ENCODE measurements at places on chromosomes 16 and 17.

- DNase-seq = no peak
Observed at GRCh38 chr17:56150649-56151048, 2.6 kb upstream of the ANKFN1 start.

GRCh38 chr16:69589434-69590269 lies 23.9 kb downstream of the NFAT5 start:
- DNase-seq = no peak

- DNase-seq = no peak
Observed at GRCh38 chr17:59366040-59366757, 34.7 kb downstream of the YPEL2 start.

DNA sequence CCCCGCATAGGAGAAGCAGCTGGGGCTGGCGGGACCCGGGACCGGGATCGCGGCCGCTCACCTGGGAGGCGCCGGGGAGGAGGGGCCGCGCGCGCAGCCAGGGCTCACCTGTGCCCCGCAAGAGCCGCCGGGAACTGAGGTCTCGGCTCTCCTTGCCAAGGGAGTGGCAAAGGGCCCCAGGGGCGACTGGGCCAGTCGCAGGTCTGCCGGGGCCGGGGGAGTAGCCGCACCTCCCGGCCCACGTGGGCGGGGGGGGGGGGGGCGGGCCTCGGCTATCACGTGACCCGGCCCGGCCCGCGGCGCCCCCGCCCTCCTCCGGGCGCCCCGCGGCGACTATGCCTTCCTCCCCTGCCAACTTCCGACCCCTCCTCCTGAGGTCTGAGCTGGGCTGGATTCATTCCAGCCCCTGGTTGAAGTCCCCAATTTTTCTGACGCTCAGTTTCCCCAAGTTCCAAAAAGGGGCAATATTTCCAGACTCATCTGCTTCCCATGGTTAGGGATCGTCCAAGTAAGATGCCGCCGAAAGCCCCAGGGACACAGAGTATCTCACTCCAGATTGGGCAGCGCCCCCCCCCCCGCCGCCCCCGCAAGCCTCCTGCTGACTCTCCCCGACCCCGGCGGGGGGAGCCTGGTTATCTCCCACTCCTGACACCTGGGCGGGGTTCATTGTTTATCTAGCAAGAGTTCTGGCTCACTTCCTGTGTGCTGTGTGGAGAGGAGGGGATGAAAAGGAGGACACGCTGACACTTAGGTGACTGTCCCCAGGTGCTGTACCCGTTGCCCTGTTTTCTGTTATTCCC lies at the start of gene TMC6:
Gene TMC6, minus strand, starts transcription at position 205 of the 800 bp plus-strand sequence. CDS start 1,923 bp downstream, outside the sequence.
- peak; percentile 82 for DNase-seq

GRCh38 chr16:87423429-87423828 lies 31.3 kb downstream of the MAP1LC3B start:
- no peak for DNase-seq

DNA sequence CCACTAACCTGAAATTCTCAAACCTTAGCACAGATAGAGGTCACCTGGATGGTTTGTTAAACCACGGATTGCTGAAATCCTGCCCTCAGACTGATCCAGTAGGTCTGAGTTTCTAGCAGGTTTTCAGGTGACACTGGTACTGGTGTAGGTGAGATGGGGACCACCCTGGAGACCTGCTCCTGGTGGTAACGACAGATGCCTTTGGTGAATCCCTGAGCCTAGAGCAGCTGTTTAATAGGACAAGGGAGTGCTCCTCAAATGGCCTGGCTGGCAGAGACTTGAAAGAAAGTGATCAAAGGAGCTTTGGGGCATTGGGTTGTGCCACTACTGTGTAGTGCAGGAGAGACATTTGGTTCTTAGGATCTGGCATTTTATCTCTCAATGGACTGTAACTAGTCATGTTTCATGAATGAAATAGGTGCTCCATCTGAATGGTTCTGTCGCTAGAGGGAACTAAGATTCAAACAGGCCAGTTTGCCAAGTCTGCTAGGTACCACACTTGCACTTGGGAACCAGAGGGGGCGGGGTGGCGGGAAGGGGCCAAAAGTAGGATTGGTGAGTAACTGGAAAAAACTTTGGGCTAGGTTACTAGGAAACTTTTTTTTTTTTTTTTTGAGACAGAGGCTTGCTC lies 2.9 kb upstream of the IFI35 start:
- DNase-seq = no peak

GRCh38 chr17:37276475-37276874 lies 99.3 kb upstream of the C17orf78 start:
- no peak for DNase-seq

DNA sequence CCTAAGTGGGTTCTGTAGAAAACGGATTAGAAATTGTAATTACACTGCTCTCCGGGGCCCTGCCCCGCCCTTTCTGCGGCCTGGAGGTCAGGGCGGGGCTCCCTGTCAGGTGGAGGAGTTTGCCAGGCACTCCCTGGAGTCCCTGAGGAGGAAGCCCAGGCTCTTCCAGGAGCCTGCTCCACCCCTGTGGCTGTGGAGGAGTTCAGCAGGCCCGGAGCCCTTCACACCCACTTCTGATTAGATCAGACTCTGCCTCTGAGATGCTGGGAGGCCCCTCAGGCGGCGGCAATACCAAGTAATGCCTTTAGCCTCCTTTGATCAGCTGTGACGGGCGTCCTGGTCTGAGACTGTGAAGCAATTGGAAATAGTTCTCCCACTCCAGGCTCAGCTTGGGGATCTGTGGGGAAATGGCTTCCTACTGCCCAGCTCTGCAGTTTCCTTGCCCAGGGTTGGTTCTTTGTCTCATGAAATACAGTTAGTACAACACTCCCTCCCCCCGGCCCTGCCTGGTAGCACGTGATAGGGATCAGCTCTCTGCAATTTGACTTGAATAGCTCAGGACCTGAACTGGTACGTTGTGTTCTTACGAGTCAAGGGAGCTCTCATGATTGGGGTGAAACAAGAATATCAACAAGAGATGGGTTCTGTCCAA lies 22.3 kb downstream of the BAIAP2 start:
- DNase-seq = no peak

- DNase-seq = no peak
Observed at GRCh38 chr16:86692426-86692825, 114.1 kb downstream of the FOXL1 start.

- DNase-seq = peak; percentile 78
Observed at GRCh38 chr17:50199803-50200456, 1.5 kb downstream of the COL1A1 start.

- DNase-seq = no peak
Observed at GRCh38 chr16:53282975-53283946, 151.0 kb upstream of the RBL2 start.

DNA sequence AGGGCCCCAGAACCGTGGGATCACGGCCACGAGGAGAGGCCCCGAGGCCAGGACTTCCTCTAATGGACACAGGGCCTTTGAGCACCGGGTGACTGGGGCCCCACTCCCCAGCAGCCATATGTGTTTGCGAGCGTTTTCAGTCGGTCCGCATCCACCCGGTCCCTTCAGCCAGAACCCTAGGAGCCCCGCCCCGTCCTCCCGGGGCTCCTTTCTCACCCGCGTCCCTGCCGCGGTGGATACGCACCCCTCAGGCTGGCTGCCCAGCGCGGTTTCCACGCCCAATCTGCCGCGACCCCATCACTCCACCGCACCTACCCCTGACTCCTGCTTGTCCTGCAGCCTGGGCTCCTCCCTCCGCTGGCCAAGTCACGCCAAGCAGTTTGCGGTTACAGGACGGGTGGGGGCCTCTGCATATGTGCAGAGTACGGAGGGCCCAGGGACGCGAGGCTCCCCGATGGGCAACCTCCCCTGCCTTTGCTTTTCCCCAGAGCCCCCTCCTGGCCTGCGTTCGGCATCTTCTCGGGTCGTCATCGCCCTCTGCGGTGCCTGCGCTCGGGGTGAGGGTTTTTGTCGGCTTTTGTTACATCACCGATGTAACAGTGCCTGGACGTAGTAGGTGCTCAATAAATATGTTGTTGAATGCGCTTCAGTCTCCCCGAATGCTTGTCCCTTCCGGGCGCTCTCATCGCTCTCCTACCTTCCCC lies 1.0 kb upstream of the TTYH2 start:
- no peak for DNase-seq

DNA sequence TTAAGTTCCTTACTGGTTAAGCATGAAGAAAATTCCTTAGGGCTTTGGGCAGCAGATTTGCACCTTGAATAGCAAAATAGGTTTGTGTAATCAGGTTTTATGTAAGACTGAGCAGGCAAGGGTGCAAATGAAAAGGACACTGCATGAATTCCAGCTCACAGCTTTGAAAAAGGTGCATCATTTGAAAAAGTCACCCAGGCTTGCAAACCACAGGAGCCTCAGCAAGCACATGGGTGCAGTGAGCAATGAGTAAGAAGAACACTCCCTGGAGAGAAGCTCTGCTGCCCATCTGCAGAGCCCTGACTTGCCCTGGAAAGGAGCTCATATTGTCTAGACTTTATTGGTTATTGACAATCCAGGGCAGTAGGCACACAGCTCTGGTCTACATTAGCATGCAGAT lies 165.6 kb upstream of the KCNJ16 start:
- no peak for DNase-seq

- no peak for DNase-seq
Observed at GRCh38 chr17:79495665-79496064, 115.2 kb downstream of the RBFOX3 start.

DNA sequence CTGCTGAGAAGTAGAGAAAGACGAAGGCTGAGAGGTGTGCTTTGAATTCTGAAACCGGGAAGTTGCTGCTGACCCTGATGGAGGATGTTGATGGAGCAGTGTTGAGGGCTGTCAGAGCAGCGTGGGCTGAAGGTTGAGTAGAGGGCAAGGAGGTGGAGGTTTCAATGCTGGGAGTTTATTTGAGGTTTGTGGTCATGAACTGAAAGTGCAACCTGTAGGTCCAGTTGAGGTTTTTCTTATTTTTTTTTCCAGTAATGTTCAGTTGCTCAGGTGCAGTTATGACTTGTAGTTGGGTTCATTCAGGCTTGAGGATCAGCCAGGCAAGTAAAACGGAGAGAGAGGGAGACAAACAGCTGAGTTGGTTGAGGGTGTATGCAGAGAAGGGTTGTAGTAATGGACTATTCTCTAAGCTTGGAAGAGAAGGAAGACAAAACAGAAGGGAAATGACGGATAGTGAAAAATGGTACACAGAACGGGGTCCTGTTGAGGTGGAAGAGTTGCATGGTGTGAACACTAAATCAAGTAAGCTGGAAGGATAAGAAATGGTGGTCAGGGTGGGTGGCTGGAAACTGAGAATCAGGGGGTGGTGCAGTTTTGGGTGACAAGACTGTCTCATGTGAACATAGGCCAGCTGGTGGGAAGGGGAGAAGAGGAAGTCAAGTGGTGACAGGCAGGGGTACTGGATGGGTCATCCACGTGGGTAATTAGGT lies 8.7 kb upstream of the UBE2G1 start:
- no peak for DNase-seq

GRCh38 chr16:77234611-77235010 lies 35.4 kb downstream of the SYCE1L start:
- DNase-seq = peak; percentile 13

DNA sequence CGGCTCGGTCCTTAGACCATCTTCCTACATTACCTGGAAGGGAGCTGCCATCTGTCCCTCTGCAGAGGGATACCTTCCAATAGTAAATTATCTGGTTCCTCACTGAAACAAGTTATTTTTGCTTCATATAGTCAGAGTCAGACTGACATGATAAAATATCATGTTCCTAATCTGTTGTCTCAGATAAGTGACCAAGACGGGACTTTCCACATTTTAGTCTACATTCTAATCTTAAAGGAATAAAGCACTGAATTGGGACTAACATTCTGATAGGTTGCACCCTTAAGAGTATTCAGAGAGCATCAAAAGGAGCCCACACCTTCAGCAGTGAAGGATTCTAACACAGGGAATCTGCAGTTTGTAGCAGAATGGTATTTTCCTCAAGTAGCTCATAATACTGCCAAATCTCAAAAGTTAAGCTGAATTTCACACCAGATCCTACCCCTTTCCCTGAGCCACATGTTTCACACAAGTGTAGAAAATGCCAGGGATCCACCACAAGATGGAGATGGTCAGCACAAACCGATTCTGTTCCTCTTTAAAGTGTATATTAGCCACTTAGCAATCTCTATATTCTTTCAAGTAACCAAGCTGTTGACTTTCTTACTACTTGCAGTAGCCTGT lies 13.4 kb downstream of the GINS2 start:
- peak; percentile 54 for DNase-seq

- no peak for DNase-seq
Observed at GRCh38 chr17:82015311-82015971, 7.2 kb downstream of the CENPX start.
